DMS79 (cell line): ENCODE measurements at places on chromosomes 2 and 18.
A peak's percentile ranks its signal among the peaks of the same experiment; 100 is the strongest.

- DNase-seq, result no peak
Observed at GRCh38 chr2:104049981-104050380, 803.9 kb upstream of the POU3F3 start.

DNA sequence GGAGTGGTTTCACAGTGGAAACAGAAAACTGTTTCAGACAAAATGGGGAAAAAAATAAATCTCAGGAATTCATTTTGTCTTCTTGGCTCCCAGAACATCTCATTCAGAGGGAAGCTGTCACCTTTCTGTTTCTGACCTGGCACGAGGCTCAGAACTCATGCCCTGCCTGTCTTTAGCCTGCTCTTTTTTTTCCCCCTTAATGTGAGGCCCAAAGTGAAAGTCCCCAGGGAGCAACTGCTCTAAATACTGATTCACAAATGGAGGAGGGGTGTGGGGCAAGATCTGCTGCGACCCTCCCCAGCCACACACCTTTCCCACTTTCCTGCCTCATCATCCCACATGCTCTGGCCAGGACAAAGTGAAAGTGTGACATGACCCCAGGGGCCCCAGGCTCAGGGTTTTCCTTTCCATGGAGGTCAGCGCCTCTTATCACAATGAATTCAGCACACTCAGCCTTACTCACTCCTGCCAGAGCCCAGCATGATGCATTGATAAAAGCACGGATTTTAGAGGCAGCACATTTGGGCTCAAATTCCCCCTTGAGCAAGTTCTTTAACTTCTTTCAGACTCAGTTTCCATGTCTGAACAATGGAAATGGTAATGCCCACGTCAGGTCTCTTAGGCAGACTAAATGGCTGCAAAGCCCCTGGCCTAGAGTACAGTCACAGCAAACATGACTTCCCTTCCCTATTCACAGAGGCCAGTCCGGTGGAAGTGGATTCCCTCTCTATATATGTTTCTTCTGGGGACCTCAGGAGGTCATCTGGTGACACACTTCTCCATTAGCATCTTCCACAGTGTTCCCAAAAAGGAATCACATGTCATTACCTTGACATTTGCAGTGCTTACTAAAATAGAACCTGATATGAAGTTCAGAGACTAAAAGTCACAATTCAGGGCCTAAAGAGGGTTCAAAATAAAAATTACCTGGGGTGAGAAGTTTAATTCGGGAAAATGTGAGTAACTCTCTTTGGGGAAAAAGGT lies 55.3 kb upstream of the TMEM163 start:
- no peak for DNase-seq

- no peak for DNase-seq
Observed at GRCh38 chr2:143452817-143453451, 323.7 kb downstream of the ARHGAP15 start.

DNA sequence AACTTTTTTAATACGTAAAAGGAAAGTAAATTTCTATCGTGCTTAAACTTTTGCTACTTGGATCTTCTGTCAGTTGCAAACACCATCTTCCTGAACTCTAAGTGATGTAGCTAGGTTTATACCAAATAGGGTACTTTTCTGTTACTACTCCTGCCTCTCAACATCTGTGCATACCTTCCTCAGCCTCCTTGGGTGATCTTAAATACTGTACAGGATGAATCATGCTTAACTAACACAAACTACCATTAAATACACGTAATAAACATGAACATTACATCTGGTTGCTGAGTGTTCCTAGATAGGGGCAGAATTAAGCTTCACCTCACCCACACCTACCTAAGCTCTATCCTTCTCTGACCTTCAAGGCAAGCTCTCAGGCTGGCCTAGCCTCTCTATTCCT lies 398.0 kb downstream of the TXNL1 start:
- no peak for DNase-seq

DNA sequence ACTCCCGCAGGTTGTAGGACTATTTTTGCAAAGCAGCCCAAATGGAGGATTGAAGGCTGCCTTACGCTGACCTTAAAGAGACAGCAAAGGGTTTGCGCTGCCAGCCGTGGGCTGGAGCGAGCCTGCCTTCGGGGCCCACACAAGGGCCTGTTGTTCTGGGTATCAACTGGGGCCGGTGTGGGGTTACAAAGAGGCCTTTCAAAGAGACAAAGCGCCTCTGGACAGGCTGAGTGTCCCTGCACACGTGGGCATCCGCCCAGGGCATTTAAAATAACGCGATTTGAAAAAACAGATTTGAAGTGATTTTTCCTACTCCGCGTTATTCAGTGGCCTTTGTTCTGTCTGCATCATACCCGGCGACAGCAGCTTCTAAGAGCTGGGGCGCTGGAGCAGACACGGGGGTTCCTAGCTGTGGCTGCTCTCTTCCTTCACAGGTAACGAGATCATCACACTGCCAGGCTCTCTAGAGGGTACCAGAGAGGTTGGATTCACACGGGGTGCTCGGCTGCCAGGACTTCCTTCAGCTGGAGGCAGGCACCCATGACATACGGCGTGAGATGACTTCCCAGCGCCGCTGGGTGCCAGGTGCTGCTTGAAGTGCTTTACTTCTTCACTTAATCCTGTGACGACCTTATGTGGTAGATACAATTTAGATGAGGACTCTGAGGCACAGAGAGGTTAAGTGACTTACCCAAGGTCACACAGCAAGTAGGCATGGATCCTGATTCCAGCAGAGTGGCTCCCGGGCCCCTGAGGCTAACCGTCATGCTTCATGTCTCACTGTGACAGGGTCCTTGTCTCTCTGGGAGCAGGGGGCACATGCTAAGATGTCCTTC lies 32.2 kb downstream of the MAL start:
- no peak for DNase-seq

GRCh38 chr2:43326101-43326825 lies 99.9 kb upstream of the ZFP36L2 start:
- DNase-seq, result no peak

- DNase-seq, result no peak
Observed at GRCh38 chr2:136030406-136030805, 45.0 kb upstream of the DARS1 start.

DNA sequence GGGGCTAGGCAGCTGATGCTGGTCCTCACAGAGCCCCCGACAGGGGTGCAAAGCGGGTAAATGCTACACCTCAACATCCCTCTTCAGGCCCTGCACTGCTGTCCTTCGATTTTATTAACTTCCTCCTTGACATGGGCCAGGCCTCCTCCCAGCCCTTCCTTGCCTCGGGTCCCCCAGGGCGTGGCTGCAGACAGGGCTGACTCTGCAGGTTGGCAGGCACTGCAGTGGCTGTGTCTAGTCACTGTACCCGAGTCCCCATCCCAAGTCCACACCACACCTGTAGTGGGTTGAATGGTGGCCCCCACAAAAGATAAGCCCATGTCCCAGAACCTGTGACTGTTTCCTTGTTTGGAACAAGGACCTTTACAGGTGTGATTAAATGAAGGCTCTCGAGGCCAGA lies 140.2 kb downstream of the TWIST2 start:
- DNase-seq, result no peak

- no peak for DNase-seq
Observed at GRCh38 chr2:240914645-240915525, 8.7 kb downstream of the CROCC2 start.

DNA sequence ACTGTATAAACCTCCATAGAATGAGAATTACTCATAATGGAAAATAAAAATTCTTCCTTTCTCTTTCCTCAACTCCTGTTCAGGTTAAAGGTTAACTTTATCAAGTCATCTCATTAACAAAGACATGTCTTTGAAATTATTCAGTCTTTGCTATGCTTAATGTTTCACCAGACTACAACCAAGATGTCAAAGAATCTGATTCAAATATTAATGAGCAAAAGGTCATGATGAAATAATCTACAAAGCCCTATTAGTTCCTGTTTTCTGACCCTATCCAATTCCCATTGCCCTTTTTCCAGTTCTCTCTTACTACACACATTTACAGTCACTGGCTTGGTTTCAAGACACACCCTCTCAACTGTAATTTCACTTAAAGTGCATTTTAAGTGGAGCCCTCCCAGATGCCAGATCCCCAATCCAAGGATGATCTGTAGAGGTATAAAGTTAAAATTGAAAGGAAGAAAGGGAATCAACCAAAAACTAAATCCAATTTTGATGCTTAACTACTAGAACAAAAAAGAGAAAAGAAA lies 246.9 kb upstream of the CYP26B1 start:
- peak; percentile 64 for DNase-seq

DNA sequence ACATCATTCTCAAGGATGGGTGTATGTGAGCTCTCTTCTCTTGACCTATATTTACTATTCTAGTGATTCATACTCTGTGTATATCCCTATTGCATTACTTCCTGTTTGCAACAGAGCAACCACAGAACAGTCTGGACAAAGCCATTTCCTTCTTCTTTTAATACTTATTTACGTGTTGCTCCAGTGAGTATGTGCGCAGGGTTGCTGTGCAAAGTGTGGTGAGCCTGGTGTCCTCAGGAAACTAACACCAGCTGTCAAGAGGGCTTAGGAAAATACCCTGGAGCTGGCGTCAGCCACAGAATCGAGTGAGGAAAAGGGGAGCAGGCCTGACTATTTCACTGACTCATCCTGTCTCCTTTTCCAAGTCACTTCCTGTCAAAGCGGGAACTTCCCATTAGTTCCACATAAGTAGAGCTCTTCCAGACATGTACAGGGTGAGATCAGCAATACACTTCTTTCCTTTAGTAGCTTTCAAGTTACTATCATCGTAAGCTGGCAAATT lies 214.1 kb upstream of the COPS8 start:
- peak; percentile 34 for DNase-seq

DNA sequence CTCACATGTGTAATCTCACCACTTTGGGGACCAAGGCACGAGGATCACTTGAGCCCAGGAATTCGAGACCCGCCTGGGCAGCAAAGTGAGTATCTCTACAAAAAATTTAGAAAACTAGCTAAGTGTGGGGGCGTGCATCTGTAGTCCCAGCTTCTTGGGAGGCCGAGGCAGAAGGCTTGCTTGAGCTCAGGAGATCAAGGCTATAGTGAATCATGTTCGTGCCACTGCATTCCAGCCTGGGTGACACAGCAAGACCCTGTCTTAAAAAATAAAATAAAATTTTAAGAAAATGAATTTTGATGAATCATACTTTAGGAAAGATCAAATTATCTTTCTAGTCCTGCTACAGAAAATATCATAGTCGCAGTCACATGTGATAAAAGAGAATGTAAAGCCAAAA lies 46.9 kb downstream of the CABYR start:
- DNase-seq, result no peak

DNA sequence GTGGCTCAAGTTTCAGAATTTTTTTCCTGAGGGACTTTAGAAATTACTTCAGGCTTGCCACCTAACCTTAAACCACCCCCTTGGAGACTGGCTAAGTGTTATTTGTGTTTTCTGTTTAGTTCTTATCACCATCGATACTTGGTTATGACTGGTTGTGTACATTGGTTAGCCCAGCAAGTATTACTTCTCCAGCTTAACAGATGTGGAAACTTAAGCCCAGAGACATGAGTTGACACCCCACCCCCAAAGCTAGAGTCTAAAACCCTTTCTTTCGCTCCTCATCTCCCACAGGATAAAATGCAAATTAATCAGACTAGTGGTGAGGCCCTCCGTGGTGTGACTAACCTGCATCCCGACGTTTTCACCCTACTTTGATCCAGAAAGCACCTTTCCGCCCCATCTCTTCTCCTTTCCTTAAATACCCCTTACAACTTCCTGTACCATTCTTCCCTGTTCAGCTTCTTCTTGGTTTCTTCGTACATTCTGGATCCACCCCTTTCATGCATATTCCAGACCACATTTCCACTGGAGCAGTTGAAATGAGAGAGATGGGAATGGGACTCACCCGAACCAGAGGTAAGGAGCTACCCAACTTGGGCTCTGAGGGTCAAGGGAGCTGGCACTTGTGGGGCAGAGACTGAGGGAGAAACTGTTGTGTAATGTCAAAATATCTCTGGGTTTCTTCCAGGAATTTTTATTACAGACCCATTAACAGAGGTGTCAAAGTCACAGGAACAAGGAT lies 819 bp upstream of the MAP3K2 start:
- DNase-seq, result no peak
